Endodermal cell (in vitro differentiated cells): ENCODE measurements at places on chromosomes 6 and 20. TPM values are rescaled to one million over a fixed set of nuclear protein-coding genes. Genes with fewer than 3 reads are reported as not detected.
A peak's percentile ranks its signal among the peaks of the same experiment; 100 is the strongest.

TMEM151B gene
- total RNA-seq: 0.51 and 0.54 TPM in 2 replicates

GRCh38 chr6:169668203-169668847, 33.5 kb downstream of the WDR27 start:
- no peak overlapping the region for H3K4me3 ChIP-seq
- H3K27me3 ChIP-seq: no peaks in the 10 kb centered on the region
- H3K27ac ChIP-seq: no peak overlapping the region
- peaks cover 82% of the 10 kb centered on the region for H3K36me3 ChIP-seq
- DNase-seq: no peak

- H3K4me3 ChIP-seq: no peak within 1 kb of the TSS
- H3K4me1 ChIP-seq: peaks cover 10% of the 10 kb centered on the region
- H3K27me3 ChIP-seq: no peaks in the 10 kb centered on the region
- no peak for DNase-seq
Observed at GRCh38 chr6:656460-657252, at the start of gene HUS1B. HUS1B (minus strand) TSS chr6:657100; CDS start chr6:656944, 156 bp downstream.

DNA sequence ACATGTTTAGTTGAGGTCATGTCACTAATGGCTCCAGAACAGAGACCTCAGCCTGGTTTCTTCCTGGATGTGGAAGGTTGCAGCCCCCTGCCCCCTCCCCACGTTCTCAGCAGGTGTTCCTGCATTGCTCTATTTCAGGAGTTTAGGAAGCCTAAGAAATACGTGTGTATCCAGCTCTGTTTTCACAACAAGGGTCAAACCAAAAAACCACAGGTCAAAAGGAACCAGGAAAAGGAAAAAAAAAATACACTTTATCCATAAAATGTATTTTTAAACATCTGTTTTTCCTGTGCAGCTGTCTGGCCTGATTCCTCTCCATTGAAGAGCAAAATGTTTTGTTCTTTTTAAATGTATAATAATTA, 107.9 kb upstream of the PLEKHG1 start:
- no peak for DNase-seq
- no peaks in the 10 kb centered on the region for H3K27me3 ChIP-seq
- H3K36me3 ChIP-seq: no peaks in the 10 kb centered on the region
- H3K4me1 ChIP-seq: no peaks in the 10 kb centered on the region
- no peak overlapping the region for H3K27ac ChIP-seq

- H3K27ac ChIP-seq: no peak overlapping the region
- peaks cover 3% of the 10 kb centered on the region for H3K36me3 ChIP-seq
- no peaks in the 10 kb centered on the region for H3K4me1 ChIP-seq
Observed at GRCh38 chr20:10404023-10404628, 29.9 kb downstream of the MKKS start.

DNA sequence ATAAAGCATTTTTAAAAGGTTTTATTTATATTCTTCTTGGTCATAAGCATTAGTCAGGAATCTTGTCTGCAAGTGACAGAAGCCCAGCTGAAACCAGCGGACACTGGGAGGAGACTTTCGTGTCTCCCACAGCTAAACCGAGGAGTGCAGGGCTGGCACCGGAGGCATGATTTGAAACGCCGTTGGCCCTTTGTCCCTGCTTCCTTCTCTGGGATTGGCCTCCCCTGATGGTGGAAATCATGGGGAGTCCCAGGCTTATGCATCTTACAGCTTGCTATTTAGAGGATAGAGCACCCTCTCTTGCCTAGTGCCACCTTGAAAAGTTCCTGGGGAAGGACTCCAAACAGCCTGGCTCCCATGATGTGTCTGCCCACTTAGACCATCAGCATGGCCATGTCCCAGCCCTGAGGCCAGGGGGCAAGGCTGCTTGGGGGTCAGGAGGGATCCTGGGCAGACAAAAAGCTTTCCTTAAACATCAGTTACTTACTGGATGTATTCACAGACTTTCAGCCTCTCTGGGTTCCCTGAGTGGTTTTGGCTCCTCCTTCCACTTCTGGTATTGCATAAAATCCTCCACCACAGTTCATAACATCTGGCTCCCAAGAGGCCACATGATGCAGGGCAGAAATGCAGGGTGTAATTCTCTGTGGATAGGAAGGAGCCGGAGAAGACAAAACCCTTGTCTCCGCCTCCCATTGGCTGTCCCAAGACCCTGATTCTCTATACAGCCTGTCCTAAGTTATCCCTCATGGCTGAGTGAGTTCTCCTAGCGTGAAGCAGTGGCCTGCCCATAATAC, 49.3 kb upstream of the INSM1 start:
- no peaks in the 10 kb centered on the region for H3K36me3 ChIP-seq
- no peaks in the 10 kb centered on the region for H3K27me3 ChIP-seq
- DNase-seq: no peak
- H3K4me3 ChIP-seq: no peak overlapping the region
- H3K27ac ChIP-seq: no peak overlapping the region

DNA sequence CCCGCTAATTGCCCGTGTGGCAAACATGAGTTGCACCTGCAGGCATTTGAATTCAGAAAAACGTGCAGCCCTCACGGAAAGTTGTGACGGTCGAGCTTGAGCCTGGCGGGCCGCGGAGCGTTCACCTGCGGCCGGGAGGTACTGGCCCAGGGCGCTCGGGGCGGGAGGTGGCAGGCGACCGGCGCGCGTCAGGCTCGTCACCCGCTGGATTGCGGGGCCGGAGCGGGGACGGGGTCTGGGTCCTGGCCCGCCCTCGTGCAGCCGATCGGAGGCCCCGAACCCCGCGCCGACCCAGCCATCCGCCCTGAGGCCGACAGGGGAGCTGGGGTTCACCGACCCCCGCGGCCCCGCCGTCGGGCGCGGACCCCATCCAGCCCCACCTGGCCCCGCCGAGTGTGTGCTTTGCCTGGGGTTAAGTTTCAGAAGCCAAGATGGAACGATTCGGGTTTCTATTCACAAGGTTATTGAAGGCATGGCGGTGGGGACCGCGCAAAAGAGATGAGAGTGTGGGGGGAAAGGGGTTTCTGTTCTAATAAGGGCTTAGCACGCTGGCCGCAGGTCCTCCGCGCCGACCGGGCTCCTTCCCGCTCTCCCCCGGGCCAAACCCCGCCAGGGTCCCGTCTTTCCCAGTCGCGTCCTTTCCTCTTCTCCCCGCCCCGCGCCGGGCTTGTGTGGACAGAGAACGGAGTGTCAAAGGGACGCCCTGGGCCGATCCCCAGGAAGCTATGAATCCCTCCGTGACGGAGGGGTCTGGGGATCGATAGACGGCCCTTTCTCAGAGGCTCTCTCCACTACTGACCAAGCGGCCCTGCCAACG, 1.6 kb upstream of the HEY2 start:
- peaks cover 61% of the 10 kb centered on the region for H3K27me3 ChIP-seq
- peak overlapping the region; percentile 94 for H3K4me3 ChIP-seq
- no peaks in the 10 kb centered on the region for H3K36me3 ChIP-seq
- H3K27ac ChIP-seq: no peak overlapping the region
- H3K4me1 ChIP-seq: peaks cover 5% of the 10 kb centered on the region
- DNase-seq: peak; percentile 84

DNA sequence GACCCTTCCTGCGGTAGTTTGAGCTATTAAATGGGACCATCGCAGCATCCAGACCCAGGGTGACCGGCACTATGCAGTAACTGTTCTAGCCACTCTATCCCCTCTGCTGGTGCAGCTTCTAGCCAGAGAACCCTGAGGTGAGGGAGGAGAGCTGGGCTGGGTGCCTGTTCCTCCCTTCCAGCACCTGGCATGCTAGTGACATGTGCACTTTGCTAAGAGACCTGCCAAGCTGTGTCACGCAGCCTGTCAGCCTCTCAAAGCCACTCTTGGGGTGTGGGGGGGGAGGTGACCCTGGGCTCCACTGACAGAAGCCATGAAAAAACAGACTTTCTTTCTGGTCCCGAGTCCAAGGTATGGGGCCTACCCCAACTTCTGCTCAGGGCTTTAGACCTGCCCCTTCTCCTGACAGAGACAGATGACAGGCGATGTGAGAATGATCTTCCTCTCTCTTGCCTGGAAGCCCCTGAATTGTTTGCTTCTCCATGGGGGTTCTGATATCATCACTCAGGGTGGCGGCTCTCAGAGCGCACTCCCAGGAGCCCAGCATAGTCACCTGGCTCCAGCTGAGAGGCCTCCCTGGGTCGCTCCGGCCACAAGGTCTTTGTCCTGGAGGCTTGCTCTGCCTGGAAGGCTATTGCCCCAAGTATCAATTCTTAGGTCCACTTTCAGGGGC, 47.2 kb upstream of the MLN start:
- no peak overlapping the region for H3K27ac ChIP-seq
- no peaks in the 10 kb centered on the region for H3K36me3 ChIP-seq
- peaks cover 9% of the 10 kb centered on the region for H3K4me1 ChIP-seq
- H3K27me3 ChIP-seq: no peaks in the 10 kb centered on the region
- H3K4me3 ChIP-seq: no peak overlapping the region

GRCh38 chr6:158642097-158642601, 2.4 kb downstream of the DYNLT1 start:
- H3K27ac ChIP-seq: no peak overlapping the region
- peaks cover 11% of the 10 kb centered on the region for H3K27me3 ChIP-seq
- H3K36me3 ChIP-seq: peaks cover 36% of the 10 kb centered on the region
- peak; percentile 24 for DNase-seq

DNA sequence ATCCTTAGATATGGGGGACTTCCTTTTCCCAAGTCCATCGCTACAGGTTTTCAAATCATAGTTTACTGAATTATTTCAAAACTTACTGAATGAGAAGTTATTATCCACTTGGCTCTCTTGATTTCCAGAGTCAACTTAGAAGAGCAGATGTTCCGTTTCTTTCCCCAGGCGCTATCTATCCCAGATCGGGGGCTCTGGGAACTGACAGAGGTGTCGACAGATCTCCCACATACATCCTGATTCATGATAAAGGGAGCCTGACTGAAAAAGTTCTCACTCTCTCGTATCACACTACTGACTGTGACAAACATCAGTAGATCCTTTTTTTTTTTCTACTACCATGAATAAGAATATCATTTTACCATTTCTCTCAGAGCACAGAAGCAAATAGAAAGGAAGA, 654.8 kb downstream of the RNF144B start:
- DNase-seq: no peak
- no peaks in the 10 kb centered on the region for H3K27me3 ChIP-seq
- H3K4me3 ChIP-seq: no peak overlapping the region
- no peak overlapping the region for H3K27ac ChIP-seq
- no peaks in the 10 kb centered on the region for H3K4me1 ChIP-seq

DNA sequence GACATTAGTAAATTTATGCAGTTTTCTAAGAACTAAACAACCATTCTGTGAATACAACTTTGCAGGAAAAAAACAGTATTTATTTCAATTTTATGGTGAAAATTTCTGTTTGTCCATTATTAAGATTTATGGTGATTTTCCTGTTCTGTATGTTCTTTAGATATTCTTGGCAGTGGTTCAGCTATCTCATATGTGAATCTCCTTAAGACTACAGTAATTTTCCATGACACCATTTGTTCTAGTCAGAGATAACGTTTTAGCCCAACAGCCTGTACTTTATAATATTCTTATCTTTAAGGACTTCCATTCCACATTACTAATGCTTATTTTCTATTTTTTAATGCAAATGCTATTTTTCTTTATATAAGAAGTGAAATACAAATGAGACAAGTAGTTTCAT, 504.0 kb downstream of the RFPL4B start:
- H3K27ac ChIP-seq: no peak overlapping the region
- H3K4me1 ChIP-seq: no peaks in the 10 kb centered on the region
- no peak for DNase-seq

GSTA1 gene
- 1.1 TPM in 1 of 2 replicates, not detected in the other for total RNA-seq

GRCh38 chr6:150458579-150458978, 89.8 kb downstream of the IYD start:
- H3K4me3 ChIP-seq: no peak overlapping the region
- DNase-seq: no peak
- H3K27ac ChIP-seq: no peak overlapping the region

GRCh38 chr6:33745548-33745947, 1.2 kb downstream of the IP6K3 start:
- no peak overlapping the region for H3K4me3 ChIP-seq
- H3K36me3 ChIP-seq: no peaks in the 10 kb centered on the region
- peak overlapping the region; percentile 71 for H3K27ac ChIP-seq
- peaks cover 17% of the 10 kb centered on the region for H3K4me1 ChIP-seq
- H3K27me3 ChIP-seq: no peaks in the 10 kb centered on the region

DNA sequence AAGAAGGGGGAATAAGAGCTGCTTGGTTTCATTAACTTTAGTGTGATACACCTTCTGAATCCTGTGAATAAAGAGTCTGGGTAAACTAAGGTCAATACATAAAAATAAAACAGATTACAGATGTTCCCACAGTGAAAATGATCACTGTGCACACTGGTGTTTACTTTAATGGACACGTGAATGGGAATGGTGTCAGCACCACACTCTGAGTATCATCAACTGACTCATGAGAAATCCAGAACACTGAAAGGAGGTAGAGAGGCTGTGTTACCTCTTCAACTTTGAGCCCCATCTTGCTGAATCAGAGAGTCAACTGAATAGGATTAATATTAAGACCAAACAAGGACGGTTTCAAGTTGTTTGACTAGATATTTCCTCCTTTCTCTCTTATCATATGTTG, 75.0 kb downstream of the ELOVL4 start:
- no peak overlapping the region for H3K27ac ChIP-seq
- H3K4me1 ChIP-seq: peaks cover 5% of the 10 kb centered on the region
- H3K4me3 ChIP-seq: no peak overlapping the region
- DNase-seq: no peak
- no peaks in the 10 kb centered on the region for H3K27me3 ChIP-seq

THEMIS gene
- not detected in 3 replicates for total RNA-seq

- peak overlapping the region; percentile 24 for H3K27ac ChIP-seq
- no peak overlapping the region for H3K4me3 ChIP-seq
- H3K27me3 ChIP-seq: no peaks in the 10 kb centered on the region
- peak; percentile 81 for DNase-seq
Observed at GRCh38 chr20:63409834-63410435, 48.8 kb upstream of the CHRNA4 start.
